Gastrocnemius medialis (tissue), 4 donors: ENCODE measurements at places on chromosomes 12 and 14.

- DNase-seq = no peak
Observed at GRCh38 chr12:94771741-94772140, 121.4 kb upstream of the TMCC3 start.

DNA sequence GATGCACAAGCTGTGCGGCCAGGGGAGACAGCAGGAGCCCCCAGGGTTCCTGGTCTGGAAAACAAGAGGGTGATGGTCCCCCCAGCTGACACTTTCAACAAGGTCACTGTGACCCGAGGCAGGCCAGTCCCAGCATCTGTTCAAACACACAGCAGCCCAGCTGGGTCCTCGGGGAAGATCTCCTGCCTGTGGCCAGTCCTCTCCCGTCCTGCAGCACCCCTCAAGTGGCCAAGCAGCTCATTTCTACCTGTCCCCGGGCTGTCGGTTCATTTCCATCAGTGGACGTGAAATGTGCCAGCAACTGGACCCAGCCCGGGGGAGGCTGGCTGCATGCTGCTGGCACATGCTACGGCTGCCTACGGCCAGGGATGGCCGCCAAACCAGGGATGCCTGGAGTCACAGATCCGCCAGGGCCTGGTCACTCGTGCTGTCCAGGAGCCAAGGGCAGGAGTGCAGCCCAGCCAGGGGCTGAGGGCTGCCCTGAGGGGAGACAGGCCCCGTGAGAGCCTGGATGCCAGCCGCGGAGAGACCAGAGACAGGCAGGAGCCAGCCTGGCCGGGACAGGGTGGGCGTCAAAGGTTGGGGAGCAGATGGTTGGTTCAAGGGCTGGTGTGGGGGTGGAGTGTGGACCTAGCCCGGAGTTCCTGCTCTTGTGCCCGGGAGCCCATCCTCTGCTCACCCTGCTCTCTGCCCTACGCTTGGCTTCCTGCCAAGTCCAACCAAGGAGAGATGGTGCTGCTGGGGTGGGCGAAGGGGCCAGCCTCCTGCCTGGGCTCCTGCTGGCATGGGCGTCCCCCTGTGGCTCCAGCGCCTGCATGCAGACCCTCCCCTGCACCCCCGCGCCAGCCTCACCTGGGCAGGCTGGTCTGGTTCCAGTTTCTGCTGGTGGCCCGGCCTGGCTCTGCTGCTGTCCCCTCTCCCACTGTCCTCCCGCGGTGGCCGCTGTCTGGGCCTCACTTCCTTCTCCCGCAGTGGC is 143.8 kb downstream of the ADGRD1 start:
- DNase-seq = no peak

- DNase-seq = no peak
Observed at GRCh38 chr12:130588696-130589539, 127.2 kb downstream of the RIMBP2 start.

GRCh38 chr14:93496856-93497741 is 66.4 kb downstream of the UNC79 start:
- no peak for DNase-seq

GRCh38 chr14:54487771-54488170 is 1.0 kb downstream of the GMFB start:
- no peak for DNase-seq

DNA sequence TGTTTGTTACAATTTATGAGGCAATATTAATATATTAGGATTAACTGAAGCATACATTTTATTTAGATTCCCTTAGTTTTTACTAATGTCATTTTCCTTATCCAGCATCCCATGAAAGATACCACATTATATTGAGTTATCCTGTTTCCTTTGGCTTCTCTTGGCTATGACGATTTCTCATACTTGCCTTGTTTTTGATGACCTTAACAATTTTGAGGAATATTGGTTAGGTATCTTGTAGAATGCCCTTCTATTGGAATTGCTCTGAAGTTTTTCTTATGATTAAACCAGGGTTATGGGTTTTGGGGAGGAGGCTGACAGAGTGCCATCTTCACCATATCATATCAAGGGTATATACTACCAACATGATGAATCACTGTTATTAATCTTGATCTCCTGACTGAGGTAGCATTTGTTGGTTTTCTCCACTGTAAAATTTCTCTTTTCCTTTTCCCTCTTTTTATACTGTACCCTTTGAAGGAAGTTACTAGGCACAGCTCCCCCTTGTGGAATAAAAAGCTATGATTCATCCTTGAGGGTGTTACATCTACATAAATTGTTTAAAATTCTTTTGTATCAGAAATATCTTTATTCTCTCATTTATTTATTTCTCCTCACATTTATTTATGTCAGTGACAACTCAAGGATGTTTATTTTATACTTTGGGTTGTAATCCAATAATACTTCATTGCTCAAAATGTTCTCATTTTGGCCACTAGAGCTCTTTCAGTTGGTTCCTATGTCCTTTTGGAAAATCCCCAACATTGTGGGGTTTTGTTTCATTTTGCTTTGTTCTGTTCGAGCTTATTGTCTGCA is 239.0 kb downstream of the SLC16A7 start:
- no peak for DNase-seq

DNA sequence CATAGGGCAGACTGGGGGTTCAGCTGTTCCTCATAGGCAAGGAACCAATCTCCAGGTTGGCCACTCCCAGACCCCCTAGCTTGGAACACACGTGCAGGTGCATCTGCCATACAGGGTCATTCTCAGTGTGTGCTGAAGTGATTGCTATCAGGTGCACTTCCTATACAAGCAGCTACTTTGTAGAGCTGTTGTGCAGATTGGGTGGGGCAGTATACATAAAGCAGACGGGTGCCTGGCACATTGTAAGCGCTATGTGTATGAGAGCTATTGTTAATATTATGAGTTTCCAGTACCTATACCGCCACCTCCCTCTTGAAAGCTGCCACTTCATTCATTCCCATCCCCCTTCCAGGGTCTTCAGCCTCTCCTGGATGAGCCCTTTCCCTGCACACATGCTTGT is 17.3 kb downstream of the IRF2BPL start:
- DNase-seq = no peak

DNA sequence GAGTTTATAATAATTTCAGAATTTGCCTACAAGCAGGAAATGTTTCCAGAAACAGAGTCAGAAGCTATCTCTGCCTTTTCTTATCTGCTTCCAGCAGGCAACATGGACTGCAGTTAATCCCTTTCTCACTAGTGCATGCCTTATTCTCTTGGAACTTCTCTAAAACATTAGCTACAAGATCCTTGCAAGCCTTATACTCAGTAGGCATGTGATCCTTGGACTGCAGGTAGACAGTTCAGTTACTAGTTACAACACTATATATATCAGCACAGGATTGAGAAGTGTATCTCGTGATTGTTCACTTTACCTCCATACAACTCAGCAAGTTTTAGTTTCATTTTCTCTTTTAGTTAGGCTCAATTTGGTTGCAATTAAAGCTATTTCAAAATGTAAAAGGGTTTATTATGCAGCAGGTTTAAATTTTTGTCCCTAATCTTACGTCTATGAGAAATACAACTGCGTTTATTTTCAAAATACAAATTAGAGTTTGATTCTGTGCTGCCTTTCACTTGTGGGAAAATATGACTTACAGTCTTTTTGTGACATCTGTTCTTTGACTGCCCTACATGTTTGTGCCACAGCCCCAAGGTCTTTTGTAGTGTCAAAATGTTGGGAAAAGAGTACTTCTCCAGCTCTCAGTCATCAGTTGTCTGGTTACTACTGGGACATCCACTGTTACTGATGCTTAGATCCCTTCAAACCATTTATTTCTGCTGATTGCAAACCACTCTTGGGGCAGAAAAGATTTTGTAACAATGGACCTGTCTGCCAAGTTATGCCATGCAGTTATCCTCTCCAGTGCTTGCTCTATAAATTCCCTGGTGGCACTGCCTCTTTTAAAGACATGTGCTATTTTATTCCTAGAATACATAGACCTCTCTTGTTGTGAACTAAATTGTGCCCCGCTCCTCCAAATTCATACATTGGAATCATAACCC is 709.0 kb upstream of the FOXG1 start:
- DNase-seq = no peak
